ENCODE measurements at places on chromosomes 7 and 10.

DNA sequence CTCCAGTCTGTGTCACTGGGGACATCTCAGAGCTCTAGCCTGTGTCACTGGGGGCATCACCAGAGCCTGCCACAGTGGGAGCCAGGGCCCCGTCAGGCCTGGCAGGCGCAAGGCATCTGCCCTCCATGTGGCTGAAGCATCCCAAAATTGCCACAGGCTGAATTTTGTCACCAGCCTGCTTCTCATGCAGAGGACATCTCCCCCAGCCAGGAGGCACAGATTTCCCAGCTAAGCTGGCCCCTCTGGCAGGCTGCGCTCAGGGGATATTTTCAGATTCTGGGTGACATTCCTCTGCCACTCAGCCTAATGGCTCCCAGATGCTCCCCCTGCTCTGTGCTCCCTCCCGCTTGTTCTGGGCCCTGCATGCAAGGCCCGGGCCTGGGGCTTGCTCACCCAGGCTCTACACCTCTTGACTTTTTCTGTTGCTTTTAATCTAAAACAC is 64.6 kb downstream of the COL13A1 start:
- no peak for DNase-seq

DNA sequence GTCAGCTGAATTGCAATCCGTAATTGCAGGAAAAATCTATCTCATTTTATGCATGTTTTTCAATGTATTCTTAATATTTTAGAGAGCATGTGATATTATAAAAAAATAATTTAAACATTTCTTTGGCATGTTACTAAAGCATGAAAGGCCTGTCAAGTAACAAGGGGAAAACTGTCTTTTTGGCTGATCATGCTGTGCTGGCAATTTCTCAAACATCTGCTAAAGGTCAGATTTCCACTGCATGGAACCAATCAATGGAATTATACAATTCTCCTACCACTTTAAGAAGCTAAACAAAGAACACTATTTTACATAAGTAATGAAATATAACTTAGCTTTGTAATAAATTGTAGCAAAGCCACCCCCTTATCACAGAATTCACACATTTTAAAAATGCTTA is 49.4 kb downstream of the JMJD1C start:
- DNase-seq = no peak

GRCh38 chr10:71836596-71836974 is 14.5 kb downstream of the PSAP start:
- DNase-seq = no peak

GRCh38 chr7:94313926-94314325 is 80.8 kb upstream of the COL1A2 start:
- no peak for DNase-seq

DNA sequence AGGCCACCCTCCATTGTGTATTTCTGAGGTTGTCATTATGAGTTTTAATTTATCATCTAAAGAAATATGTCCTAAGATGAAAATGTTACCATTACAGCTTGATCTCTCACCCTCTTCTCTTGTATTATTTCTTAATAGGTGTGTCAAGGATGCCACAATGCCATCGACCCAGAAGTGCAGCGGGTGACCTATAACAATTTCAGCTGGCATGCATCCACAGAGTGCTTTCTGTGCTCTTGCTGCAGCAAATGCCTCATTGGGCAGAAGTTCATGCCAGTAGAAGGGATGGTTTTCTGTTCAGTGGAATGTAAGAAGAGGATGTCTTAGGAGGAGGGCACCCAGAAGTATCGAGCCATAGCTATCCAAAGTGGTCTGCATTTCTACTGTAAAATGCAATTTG is 46.8 kb downstream of the TES start:
- no peak for DNase-seq

DNA sequence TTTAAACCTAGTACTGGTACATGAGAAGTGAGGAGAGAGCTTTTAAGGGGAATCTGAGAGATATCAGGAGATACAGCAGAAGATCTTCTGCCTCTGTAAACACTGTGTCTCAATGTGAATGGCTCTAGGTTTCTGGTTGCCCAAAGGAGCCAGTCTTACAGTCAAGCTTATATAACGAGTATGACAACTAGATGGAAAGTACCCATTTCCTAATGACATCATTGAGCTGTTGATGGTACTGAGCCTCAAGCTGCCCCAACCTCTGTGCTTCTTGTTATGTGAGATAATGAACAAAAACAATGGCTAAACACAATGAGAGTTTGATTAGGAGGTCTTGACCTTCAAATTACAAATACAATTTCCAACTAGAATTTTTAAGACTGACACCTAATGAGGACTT is 451.5 kb downstream of the SORCS1 start:
- no peak for DNase-seq

GRCh38 chr7:74138334-74138867 is 35.8 kb upstream of the EIF4H start:
- no peak for DNase-seq

- DNase-seq = no peak
Measured at GRCh38 chr10:43746906-43747305, 98.2 kb upstream of the ZNF32 start.

- no peak for DNase-seq
Measured at GRCh38 chr7:100745184-100745583, 11.8 kb downstream of the ZAN start.

- no peak for DNase-seq
Measured at GRCh38 chr7:92456236-92456635, 9.0 kb downstream of the GATAD1 start.

DNA sequence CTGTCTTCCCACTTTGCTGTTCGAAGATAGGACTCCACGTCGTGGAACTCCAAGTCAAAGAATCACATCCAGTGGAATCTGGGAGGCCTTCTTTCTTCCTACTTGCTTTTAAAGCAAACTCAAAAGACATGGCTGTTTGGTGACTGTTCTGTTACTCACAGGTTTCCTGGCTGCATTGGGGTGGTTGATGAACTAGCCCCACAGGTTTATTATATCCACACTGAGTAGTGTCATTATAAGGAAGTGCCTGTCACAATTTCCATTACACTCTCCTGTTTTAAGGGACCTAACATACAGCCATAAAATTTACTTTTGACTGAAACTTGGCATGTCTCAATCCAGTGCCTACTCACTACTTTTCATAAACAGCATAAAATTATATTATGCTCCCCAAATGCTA is 287.3 kb upstream of the SP4 start:
- DNase-seq = no peak

Data from T follicular helper cell (primary cell).